ENCODE measurements at places on chromosomes 5 and 9.

DNA sequence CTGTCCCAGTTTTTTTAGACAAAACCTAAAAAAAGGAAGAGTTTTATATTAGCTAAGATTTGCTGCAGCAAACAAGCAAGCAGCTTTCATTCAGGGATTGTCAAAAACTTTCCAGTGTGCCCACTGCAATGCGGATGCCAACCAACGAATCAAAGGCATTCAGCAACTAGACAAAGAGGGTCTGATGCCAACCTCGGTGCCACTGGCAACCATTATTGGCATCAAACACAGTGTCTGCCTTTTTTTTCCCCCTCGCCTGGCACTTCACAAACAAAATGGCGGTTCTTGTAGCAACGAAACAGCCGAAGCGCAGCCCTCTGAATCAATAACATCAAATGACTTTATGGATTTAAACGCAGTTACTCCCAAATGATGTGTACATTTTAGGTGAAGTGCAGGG is 10.4 kb downstream of the NFIB start:
- no peak for DNase-seq

GRCh38 chr5:135034963-135035677 is 1.1 kb upstream of the PITX1 start:
- no peak for DNase-seq

GRCh38 chr9:8627976-8628679 is 828.5 kb upstream of the DMAC1 start:
- DNase-seq: no peak

DNA sequence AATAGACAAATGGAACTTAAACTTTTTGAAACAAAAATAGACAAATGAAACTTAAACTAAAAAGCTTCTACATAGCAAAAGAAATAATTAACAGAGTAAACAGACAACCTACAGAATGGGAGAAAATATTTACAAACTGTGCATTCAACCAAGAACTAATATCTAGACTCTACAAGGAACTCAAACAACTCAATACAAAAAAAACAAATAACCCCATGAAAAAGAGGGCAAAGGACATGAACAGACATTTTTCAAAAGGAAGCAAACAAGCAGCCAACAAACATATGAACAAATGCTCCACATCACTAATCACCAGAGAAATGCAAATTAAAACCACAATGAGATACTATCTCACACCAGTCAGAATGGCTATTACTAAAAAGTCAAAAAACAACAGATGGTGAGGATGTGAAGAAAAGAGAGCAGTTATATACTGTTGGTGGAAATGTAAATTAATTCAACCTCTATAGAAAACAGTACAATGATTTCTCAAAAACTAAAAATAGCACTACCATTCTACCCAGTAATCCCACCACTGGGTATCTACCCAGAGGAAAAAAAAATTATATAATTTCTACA is 170.8 kb upstream of the RGMB start:
- DNase-seq: no peak

DNA sequence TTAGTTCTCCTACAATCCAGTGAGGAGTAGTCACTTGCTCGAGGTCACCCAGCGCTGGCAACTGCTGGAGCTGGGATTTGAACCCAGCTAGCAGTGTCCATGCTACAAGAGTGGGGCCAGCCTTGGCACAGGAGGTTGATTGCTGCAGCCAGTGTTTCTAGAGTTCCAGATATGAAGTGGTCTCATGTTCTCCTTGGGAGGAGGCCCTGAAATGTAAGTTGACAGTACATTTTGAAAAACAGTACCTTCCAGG is 802 bp downstream of the CCDC107 start:
- DNase-seq: no peak

DNA sequence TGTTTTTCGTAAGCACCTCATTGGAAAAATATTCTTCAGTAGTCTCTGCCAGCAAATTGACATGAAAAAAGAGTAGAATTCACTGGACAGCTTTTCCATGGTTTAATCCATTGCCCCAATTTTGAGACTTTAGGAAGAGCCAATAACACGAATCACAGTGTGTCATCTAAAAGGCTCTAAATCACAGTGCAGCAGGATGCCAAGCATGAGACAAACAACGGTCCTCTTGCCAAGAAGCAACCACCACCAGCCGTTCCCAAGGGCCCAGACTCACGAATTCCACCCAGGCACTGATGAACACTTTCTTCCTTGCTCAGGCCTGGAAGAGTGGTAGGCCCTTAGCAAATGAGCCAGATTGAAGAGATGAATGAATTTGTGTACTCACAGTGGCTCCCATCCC is 18.3 kb upstream of the IRX4 start:
- no peak for DNase-seq
